GM23248 (cell line): ENCODE measurements at places on chromosomes 7 and 10.
A peak's percentile ranks its signal among the peaks of the same experiment; 100 is the strongest.

DNA sequence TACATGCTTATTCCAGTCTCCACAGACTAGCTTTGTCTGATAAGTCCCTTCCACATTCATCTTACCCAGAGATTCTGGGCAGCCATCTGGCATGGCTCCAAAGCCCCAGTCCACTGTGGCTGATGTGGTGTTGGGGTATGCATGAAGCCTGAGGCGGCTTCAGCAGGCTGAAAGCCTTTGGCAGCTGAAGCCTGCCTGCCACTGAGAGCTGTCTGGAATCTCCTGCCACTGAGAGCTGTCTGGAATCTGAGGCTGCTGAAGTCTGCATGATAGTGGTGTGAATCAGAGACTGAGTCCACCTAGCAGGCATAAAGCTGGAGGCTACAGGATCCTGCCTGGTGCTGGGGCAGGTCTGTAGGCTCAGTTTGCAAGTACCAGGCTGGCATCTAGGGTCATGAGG lies 87.1 kb downstream of the DYNC1I1 start:
- H3K27ac ChIP-seq: peak overlapping the region; percentile 27; the same call in 1 of the 2 replicates
- peak; percentile 71 for DNase-seq
- H3K27me3 ChIP-seq: no peaks in the 10 kb centered on the region
- peaks cover 34% of the 10 kb centered on the region for H3K4me1 ChIP-seq

DNA sequence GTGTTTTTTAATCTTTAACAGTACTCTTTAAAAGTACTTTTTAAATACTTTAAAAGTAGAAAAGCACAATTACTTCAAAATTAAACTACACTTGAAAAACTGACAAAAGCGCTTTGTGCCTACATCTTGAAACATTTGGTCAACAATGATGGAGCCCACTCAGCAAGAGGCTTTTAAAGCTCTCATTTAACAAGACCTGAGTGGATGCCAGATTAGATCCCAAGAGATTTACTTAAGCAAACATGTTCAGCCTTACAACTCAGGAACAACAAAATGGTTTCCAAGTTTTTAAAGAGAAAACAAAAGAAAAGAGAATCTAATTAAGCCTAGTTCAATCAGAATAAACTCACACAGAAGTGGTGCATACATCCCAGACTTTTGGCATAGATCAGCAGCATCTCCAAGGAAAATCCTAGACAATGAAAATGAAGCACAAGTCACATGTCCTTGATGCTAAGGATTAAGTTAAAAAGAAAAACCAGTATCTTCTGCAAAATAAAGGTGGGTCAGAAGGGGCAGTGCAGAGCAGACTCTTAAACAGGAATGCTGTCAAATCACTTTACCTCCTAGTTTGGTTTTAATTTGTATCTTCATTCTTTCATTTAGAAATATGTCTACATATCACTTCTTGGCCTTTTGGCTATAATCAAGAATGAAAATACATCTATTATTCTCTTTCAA lies 26.2 kb downstream of the HIBADH start:
- no peaks in the 10 kb centered on the region for H3K27me3 ChIP-seq
- DNase-seq: no peak
- no peak overlapping the region for H3K4me3 ChIP-seq
- H3K36me3 ChIP-seq: peaks cover 28% of the 10 kb centered on the region
- no peak overlapping the region for H3K27ac ChIP-seq

DNA sequence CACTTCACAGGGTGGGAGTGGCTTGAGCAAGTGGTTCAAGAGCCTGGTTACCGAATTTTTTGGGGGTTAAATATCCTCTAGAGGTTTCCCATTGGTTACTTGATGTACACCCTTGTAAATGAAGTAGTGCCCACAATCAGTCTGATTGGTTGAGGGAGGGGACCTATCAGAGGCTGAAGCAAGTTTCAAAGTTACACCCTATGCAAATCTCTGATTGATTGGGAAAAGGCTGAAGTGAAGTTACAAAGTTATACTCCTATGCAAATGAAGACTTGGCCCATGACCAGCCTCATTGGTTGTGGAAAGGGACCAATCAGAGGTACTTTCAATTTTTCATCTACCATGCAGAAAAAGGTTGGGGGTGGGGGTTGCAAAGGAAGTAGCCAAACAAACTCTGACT lies 34.7 kb downstream of the UBE2D4 start:
- no peak for DNase-seq
- no peak overlapping the region for H3K4me3 ChIP-seq
- no peaks in the 10 kb centered on the region for H3K4me1 ChIP-seq
- no peaks in the 10 kb centered on the region for H3K27me3 ChIP-seq

DNA sequence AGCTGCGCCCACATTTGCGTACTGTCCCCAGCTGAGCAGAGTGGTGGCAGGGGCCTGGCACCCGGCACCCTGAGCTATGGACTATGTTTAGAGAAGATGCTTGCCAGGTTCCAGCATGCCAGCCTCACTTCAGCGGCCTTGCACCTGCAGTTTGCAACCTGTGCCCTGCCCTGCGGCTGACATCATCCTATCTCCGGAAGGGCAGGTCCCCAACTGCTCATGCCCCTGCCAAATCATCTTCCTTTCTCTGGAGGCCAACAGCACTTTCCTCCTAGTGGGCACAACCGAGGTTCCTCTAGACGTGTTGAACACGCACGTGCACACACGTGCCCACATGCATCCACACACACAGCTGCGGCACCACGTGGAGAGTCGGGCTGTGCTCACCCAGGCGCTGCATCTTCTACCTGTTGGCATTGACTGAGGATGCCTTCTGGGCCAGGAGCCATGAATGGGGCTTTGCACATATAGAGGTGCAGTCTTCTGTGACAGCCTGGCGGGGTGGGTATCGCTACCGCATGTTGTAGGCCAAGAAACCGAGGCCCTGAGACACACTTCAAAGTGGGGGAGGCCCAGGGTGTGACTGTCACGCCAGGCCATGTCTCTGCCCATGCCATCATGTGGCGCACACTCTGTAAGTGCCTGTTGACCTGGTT lies 24.5 kb downstream of the CNPY1 start:
- no peak overlapping the region for H3K4me3 ChIP-seq
- no peaks in the 10 kb centered on the region for H3K4me1 ChIP-seq
- no peak for DNase-seq
- peaks cover 14% of the 10 kb centered on the region for H3K27me3 ChIP-seq
- no peak overlapping the region for H3K27ac ChIP-seq

DNA sequence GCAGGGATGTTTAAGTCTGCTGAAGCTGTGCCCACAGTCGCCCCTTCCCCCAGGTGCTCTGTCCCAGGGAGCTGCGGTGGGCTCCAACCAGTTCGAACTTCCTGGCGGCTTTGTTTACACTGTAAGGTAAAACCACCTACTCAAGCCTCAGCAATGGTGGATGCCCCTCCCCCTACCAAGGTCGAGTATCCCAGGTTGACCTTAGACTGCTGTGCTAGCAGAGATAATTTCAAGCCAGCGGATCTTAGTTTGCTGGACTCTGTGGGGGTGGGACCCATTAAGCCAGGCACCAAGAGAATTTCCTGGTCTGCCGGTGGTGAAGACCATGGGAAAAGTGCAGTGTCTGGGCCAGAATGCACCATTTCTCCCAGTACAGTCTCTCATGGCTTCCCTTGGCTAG lies 56.0 kb downstream of the CCDC7 start:
- H3K4me3 ChIP-seq: no peak overlapping the region
- H3K36me3 ChIP-seq: no peaks in the 10 kb centered on the region; the same call in 1 of the 2 replicates
- no peaks in the 10 kb centered on the region for H3K4me1 ChIP-seq
- H3K27ac ChIP-seq: no peak overlapping the region

GRCh38 chr10:110667620-110668343 lies 23.6 kb downstream of the RBM20 start:
- no peak for DNase-seq
- H3K27ac ChIP-seq: no peak overlapping the region
- H3K4me3 ChIP-seq: no peak overlapping the region
- no peaks in the 10 kb centered on the region for H3K36me3 ChIP-seq
- peaks cover 9% of the 10 kb centered on the region for H3K4me1 ChIP-seq
- 0 out of 2 replicates have a peak, but pooled peaks cover 3% of the 10 kb centered on the region for H3K27me3 ChIP-seq

DNA sequence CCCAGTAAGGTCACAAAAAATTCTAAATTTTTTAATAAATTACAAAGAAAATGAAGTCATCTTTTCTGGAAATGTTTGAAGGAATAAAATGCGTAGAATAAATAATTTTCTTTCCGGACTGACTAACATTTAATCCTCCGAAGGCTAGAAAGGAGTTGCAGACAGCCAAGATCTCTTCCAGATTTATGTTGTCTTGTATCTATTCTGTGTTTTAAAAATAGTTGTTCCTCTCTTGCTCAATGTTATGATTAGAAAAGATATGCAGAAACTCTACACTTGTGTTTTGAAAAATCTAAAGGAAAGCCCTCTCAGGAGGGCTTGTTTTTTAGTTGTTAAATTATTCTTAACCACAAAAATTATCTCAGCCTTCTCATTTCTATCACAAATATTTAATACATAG lies 70.7 kb downstream of the MACC1 start:
- peak overlapping the region; percentile 12; the same call in 1 of the 2 replicates for H3K27ac ChIP-seq
- H3K27me3 ChIP-seq: no peaks in the 10 kb centered on the region
- peak overlapping the region; percentile 9; the same call in 1 of the 2 replicates for H3K4me3 ChIP-seq
- peaks cover 15% of the 10 kb centered on the region for H3K4me1 ChIP-seq
- peak; percentile 30 for DNase-seq
- no peaks in the 10 kb centered on the region for H3K36me3 ChIP-seq

- DNase-seq: no peak
- no peaks in the 10 kb centered on the region for H3K36me3 ChIP-seq
- no peak overlapping the region for H3K27ac ChIP-seq
Observed at GRCh38 chr10:90999512-91000172, 78.8 kb upstream of the ANKRD1 start.
